Stimulated activated CD8-positive, alpha-beta memory T cell treated with anti-CD3 and anti-CD28 coated beads, Interleukin-7, amount 100 ng/mL, for 1 hour (primary cell): ENCODE measurements at places on chromosomes 12 and 14.

GRCh38 chr12:110286623-110287022 is 5.6 kb downstream of the ATP2A2 start:
- DNase-seq: no peak

- DNase-seq: no peak
Observed at GRCh38 chr12:16245209-16245608, 32.3 kb downstream of the SLC15A5 start.

GRCh38 chr12:3213188-3213587 is 136.0 kb downstream of the TSPAN9 start:
- no peak for DNase-seq

DNA sequence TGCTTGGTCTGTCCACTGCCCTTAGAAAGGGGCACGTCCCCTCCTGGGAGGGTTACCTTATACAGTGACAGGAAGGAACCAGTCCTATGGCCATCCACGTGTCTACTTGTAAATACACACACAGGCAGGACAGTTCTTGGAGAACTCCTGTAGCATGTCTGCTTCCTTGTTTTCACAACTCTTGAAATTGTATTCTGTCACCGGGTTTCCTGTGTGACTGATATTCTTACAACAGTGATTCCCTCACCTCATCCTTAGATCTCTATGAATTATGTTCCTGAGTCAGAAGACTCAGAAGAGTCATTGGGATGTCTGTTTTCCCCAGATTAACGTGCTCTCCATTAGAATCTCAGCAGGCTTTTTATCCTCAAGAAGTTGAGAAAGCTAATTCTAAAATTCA is 44.1 kb upstream of the DYNC1H1 start:
- no peak for DNase-seq

DNA sequence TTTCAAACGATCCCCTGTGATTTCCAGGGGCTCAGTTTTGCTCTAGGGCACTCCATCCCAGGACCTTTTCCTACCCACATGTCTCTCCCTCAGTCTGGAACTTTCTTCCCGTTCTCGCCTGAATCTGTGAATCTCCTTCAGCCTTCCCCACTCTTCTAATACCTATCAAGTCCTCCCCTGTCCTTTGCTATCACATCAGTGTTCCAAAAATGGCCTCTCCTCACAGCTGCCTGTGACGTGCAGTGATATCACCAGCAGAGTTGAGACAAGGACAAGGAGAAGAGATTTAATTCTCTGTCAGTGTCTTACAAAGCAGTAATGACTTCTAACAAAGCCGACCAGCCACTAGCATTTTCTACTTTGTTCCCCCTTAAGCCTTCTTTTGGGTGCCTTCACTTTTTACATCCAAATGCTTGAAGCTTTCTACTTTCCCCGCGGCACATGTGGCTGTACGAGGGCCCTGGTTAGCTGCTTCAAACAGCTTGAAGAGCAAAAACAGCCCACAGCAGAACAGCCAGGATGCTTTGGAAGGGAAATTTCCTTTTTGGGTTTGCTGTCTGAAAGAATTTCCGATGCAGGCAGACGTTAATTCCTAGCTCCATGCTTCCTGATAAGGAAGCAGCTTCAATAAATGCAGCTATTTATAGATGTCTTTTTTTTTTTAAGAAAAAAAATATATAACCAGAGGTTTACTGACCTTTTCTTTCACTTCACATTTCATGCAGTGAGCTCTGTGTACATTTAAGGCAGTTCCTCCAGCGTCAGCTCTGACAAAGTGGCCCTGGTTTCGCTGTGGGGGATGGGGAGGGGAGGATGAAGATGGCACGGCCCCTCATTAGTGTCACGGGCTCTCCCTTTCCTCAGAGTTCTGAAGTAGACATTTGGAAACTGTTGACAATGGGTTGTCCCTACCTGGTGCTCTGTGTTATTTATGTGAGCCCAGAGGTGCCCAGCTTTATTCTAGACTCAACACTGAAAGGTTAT is 109.3 kb downstream of the ETV6 start:
- no peak for DNase-seq

GRCh38 chr14:23828001-23828400 is 125.6 kb upstream of the DHRS4 start:
- DNase-seq: no peak

GRCh38 chr14:56390859-56391258 is 188.7 kb upstream of the TMEM260 start:
- no peak for DNase-seq

- peak; percentile 42 for DNase-seq
Observed at GRCh38 chr12:101839324-101840283, 8.8 kb upstream of the GNPTAB start.
